ENCODE measurements at places on chromosomes 16 and 17.

GRCh38 chr16:79954921-79955705 is 354.6 kb upstream of the MAF start:
- DNase-seq: no peak

- DNase-seq: no peak
Observed at GRCh38 chr17:78340183-78340955, 19.5 kb downstream of the SOCS3 start.

DNA sequence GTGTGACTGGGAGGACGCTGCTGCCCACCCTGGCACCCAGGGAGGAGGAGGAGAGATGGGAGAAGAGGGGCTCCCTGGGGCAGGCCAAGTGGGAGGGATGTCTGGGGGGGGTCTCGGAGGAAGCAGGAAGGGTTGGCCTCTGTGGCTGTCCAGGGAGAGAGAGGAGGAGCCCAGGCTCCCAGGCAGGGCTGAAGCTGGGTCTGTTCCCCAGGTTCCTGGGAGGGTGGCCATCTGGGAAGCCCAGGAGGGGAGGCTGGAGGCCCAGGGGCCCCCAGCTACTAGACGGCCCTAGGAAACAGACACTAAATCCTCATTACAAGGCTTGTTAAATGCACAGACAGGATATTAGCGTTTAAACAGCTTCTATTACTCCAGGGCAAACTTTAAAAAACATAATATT is 139.8 kb downstream of the ENGASE start:
- DNase-seq: no peak

DNA sequence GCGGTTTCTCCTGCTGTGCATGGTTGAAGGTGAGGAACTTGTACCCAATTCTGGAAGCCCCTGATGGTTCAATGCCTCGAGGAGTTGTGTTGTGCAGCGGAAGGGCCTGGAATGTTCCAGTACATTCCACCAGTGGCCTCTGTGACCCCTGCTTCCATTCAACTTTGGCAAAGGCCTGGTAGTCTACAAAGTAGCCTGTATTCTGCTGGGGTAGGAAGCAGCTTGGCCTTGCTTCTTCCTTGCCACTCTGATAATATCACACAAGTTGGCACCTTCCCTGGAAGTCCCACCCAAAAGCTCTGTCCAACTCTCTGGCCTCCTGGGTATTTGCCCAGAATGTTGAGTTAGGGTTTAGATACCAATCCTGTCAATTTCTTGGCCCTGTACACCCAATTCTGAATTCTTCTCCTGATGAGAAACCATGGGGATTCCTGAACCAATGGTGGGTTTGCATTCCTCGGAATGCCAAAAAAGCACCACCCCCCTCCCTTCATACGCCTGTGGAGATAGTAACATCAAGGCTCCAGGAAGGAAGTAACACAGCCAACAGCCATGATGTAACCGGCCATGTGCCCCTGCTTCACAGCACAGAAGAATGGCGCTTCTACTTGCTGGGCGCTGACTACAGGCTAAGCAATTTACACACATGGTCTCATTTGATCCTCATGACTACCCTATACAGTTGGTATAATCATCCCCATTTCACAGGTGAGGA is 11.8 kb upstream of the FAM117A start:
- DNase-seq: no peak

DNA sequence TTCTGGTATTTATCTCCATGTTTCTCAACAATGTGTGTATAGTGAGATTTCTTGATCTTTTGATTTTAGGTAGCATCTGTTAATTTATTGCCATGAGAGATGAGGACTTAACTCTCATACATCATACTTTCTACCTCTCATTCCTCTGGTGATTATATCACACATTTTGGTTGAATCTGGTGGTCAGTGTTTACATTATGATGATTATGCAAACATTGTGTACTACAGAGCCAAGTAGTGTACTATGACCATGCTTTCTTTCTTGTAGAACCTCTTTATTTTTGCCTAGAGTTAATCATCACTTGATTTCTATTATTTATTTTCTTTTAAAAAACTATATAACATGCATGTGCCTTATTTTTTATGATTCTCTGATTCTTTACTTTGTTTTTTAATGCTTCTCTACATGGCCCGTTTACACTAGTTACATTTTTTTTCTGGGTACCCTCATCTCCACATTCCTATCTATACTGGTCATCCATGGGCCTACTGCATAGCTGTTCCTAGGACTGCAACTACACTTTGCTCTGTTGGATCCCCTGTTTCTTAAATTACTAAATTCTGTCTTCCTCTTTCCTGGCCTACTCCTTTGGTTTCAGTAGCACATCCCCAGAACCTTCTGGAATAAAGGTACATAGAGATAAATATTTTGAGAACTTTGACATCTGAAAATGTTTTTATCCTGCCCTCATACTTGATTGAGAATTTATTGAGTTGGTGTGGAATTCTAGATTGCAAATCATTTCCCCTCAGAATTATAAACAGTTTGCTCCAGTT is 63.0 kb upstream of the LRRC37A3 start:
- DNase-seq: no peak

GRCh38 chr17:40316571-40317344 is 7.8 kb downstream of the RARA start:
- no peak for DNase-seq

- no peak for DNase-seq
Observed at GRCh38 chr16:336269-336668, 16.3 kb downstream of the AXIN1 start.

GRCh38 chr16:35506898-35507194 is 2047.4 kb downstream of the TP53TG3F start:
- DNase-seq: no peak

DNA sequence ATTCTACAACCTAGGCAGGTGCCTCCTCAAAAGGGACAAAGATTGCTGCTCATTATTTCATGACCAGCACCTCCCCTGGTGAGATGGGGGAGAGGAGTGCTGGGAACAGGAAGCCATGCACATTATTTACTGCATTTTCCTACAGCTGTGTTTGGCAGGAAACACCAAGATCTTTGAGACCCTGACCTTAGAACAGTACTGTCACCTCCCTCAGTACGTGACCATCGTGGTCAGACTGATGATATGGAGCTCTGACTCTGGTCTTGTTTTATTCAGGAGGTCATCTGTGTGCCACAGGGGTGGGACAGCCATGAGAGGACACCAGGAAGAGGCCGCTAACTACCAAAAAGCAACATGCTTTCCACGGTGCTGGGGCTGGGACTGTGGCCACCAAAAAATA is 37.4 kb downstream of the USP22 start:
- DNase-seq: no peak

DNA sequence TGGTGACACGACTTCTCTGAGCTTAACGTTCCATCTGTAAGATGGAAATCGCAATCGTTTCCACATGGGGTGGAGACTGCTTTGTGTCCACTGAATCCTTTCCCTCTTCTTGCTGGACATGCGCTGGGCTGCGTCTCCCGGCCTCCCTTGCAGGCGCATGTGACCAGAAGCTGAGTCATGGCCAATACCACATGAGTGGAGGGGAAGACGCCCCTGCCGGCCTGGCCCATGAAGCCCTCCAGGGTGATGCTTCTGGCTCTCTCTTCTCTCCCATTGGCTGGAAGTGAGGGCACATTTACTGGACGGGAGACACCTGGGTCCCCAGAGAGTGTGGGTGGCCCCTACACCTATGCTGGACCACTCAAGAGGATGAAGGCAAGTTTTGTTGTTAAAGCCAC is 71.1 kb downstream of the DYNLRB2 start:
- DNase-seq: no peak

DNA sequence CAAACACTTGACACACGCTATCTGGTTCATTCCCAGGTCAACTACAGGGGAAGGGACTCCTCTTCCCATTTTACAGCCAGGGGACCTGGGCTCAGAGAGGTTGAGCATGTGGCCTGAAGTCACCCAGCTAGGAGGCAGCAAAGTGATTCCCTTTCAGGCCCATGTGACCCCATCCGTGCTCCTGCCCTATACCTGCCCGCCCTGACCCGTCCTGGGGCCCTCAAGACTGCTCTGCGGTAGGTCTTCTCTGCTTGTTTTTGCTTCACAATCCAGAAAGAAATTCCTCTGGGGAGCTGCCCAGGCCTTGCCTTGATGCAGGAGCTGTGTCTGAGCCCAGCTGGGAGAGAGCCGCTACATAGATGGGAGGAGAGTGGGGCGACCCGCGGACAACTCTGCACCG is 161.4 kb downstream of the SDK2 start:
- DNase-seq: no peak

GRCh38 chr17:42754782-42755181 is 6.2 kb upstream of the RAMP2 start:
- DNase-seq: no peak

DNA sequence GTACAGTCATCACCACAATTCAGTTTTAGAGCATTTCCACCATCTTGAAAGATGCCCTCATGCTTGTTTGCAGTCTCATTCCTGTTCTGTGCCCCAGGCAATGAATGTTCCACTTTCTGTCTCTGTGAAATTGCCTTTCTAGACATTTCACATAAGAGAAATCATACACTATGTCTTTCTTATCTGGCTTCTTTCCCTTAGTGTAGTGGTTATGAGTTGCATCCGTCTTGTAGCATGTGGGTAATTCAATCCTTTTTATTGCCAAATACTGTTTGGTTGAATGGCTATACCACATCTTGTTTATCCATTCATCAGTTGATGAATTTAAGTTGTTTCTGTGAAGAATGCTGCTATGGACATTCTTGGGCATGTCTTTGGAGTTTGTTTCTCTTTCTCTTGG is 132.5 kb upstream of the PLCG2 start:
- no peak for DNase-seq

GRCh38 chr17:77449373-77449907 is 308.7 kb downstream of the SEC14L1 start:
- DNase-seq: no peak

GRCh38 chr17:49762151-49762941 is 1.6 kb downstream of the FAM117A start:
- no peak for DNase-seq

DNA sequence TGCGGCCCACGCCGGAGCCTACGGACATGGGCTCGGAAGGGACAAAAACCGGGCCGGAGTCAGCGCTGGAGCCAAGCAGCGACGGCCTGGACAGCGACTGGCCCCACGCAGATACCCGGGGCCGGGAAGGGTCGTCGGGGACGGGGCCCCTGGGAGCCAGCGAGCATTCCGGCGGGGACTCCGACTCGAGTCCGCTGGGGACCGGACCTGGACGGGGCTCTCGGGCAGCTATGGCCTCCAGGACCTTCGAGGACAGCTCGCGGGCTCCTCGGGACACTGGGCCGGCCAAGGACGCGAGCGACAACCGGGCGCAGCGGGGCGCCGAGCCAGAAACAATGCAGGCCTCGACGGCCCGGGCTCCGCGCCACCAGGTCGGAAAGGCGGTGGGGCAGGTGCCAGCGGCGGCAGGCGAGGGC is 1.0 kb downstream of the MYO15B start:
- no peak for DNase-seq

DNA sequence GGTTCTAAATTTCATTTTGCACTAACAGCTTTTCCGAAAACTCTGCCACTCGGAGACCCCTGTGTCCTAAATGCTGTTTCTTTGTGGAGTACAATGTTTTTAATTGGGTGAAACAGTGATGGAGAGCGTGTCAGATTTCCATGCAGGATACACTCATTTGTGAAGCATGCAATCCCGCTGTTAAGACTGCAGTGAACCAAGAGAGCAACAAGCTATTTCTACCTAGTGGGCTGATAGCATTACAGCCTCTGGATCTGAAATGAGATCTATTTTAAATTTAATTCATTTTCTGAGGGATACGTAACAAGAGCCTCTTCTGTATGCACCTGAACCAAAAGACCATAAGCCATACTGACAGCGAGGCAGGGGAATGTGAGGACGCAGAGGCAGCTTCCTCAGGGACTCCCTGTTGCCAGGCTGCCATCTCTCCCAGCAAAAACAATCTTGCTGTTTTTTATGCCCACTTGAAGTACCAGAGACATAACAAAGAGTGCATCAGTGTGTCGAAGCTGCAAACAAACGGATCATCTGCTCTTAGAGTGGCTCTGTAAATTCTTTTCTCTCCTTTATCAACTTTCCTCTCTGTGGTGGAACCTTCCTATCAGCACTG is 199.9 kb upstream of the COX10 start:
- DNase-seq: no peak

- DNase-seq: no peak
Observed at GRCh38 chr16:88303890-88304819, 78.6 kb upstream of the ZNF469 start.

GRCh38 chr16:74455619-74456289 is 34.5 kb upstream of the CLEC18B start:
- no peak for DNase-seq

DNA sequence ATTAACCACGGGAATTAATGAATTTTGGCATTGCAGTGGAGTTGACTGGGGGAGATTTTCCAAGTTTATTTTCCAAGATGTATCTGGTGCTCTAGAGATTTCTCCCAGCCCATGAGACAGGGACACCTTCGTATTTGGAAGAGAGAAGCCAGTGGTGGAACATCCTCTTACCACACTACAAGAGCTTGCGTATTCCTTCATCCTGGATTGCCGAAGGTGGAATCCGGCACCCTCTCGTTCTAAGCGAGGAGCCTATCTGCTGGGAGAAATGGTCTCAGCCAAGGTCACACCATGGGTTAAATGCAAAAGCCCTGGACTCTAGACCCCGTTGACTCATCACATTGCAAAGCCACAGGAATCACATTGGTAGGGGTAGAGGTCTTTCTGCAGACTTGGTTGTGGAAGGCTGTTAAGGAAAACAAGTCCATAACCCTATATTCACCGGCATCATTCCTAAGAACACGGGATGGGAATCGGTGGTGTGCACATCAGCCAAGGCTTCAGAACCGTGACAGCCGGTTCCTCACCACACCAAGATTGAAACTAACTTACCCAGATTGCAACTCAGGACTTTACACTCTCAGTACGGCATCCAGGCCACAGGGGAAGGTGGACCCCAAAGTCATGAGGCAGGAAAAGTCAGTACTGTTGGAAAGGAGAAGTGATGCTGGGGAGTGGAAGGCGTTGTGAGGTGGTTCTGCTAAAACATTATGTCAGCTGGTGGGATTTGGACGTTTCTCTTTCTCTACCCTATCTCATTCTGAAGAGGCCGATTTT is 259.8 kb downstream of the CPPED1 start:
- no peak for DNase-seq

GRCh38 chr16:67011274-67011673 is 17.7 kb upstream of the CBFB start:
- DNase-seq: no peak

DNA sequence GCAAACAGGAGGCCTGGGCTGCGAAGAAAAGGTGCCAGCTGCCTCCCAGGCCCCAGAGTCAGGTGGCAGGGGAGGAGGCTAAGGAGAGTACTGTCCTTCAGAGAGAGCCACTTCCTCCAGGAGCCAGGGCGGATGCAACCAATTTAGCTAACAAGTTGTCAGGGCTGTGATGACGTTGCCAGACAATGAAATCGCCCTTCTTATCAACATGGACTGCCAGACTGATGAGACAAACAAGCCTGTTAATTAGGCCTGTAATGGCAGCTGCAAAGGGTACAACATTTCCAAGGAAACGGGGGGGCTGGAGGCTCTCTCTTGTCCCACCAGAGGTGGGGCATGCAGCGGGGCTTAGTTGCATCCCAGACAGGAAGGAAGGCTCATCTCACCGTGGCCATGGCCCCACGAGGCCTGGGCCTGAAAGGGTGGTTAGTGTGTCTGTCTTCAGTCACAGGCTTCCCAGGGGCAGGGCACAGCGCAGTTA is 111.8 kb downstream of the SDK2 start:
- DNase-seq: no peak
